ENCODE measurements at places on chromosomes 6 and 20.

- no peak for DNase-seq
These were observed 68.5 kb downstream of the THEMIS start for GRCh38 chr6:127832381-127832780.

GRCh38 chr20:23346002-23346401 is 4.6 kb upstream of the NXT1 start:
- no peak for DNase-seq

- no peak for DNase-seq
These were observed 34.0 kb downstream of the NUDT3 start for GRCh38 chr6:34358389-34358905.

GRCh38 chr20:51583499-51583898 is 41.0 kb upstream of the NFATC2 start:
- no peak for DNase-seq

DNA sequence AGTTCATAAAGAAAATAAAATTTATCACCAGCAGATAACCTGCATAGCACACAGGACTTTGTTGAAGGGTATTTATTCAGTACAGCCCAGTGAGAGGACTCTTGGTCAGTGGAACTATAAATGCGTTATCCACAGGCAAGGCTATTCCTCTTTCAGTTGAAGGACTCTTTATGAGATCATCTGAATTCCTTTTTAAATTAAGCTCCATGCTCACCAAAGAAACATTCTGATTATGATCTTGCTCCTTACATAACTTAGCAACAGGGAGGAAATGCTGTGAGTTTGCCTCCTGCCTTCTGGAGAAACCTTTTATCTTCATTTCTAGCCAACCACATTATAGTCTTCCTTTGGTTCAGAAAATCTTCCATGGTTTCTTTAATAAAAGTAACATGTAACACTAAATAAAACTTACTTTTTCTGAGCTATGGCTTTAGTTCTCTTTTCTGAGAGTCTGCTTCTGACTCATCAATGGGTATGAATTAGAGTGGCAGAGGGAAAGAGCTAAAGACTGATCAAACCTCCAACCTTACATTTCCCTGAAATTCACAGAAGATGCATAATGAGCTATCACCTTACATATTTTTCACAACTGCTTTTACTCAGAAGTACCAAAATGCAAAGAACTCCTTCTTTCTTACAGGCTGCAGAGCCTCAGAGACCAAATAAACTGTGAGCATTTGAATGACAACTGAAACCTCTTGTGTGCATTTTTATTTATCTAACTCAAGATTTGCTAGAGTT is 267.2 kb downstream of the ADGRG6 start:
- DNase-seq = no peak

DNA sequence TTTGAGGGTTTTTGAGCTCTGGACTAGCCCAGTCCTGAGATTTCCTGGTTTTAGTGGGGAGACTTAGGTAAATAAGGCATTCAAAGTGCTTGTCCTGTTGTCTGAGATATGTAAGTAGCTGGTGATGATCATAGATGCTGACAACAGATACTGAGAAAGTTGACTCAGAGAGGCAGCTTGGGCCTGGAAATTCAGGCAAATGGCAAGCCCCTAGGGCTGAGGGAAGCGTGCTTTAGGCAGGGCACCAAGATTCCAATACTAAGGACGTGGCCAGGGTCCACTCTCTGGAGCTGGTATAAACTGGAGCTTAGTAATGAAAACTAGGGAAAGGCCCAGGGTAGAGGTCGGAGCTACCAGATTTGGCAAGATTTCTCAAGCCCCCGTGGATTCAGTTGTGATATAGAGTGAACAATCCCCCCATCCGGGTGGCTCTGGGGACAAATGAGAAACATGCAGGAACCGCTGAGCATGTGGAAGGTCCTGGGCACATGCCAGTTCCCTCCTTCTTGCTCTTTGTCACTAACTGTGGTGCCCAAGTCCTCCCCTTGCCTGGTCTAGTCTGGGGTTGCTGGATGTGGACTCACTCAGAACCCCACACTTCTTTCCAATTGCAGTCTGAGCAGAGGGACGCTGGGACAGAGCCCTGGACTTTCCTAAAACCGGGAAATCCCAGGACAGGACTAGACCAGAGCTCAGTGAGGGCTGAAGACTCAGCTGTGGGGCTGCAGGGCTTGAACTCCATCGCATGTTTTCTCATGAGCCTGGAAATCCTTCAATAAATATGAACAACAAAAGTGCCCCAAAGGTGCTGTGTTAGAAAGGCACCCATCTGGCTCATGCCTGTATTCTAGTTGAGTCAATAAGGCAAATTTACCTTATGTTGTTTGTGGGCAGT is 10.3 kb downstream of the SLC22A3 start:
- DNase-seq = no peak

GRCh38 chr6:154070657-154071056 is 31.6 kb downstream of the OPRM1 start:
- no peak for DNase-seq

GRCh38 chr6:157225575-157225995 is 97.7 kb downstream of the TMEM242 start:
- no peak for DNase-seq

DNA sequence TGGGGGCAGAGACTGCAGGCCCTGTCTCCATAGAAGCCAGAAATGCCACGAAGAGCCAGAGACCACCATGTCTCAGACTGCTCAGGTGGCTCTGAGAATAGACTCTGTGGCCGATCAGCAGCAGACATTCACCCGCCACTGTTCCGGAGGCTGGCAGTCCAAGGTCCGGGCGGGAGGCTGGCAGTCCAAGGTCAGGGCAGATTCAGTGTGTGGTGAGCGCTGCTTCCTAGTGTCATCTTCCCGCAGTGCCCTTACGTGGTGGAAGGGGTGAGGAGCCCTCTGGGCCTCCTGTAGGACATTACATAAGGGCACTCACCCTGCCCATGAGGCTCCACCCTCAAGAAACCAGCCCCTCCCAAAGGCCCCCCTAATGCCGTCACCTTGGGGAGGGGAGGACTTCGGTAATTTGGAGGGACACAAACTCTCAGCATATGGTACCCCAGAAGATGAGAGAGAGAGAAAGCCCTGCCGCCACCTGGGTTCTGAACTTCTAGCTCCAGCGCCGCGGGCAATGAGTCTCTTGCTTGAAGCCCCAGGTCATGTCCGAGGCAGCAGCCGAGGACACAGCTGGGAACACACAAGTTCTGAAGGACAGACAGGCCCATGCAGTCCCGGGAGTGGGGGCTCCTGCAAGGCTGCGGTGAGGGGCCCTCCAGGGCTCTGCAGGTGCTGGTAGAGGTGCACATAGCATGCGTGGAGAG is 36.4 kb downstream of the DACT2 start:
- DNase-seq = no peak

- DNase-seq = no peak
These were observed 88.7 kb downstream of the ZHX3 start for GRCh38 chr20:41228858-41229257.

DNA sequence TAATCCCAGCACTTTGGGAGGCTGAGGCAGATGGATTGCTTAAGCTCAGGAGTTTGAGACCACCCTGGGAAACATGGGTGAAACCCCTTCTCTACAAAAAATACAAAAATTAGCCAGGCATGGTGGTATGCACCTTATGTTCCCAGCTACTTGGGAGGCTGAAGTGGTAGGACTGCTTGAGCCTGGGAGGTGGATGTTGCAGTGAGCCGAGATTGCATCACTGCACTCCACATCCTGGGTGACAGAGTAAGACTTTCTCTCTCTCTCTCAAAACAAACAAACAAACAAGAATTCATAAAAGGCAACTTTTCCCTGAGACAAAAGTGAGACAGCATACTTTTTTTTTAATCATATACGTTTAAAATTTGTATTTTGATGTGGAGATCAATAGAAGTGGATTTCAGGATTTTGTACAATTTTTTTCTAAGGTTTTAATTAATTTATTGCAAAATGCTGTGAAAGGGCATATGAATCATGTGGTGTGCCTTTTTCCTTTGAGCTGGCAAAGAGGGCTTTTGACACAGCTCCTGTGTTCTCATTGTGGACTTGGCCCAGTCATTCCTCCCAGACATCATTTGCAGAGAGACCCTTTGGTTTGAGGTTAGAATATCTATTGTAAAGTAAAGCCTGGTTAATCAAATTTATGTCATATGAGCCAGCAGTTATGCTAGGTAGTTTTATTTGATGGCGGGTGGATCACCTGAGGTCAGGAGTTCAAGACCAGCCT is 77.1 kb downstream of the TULP4 start:
- no peak for DNase-seq

DNA sequence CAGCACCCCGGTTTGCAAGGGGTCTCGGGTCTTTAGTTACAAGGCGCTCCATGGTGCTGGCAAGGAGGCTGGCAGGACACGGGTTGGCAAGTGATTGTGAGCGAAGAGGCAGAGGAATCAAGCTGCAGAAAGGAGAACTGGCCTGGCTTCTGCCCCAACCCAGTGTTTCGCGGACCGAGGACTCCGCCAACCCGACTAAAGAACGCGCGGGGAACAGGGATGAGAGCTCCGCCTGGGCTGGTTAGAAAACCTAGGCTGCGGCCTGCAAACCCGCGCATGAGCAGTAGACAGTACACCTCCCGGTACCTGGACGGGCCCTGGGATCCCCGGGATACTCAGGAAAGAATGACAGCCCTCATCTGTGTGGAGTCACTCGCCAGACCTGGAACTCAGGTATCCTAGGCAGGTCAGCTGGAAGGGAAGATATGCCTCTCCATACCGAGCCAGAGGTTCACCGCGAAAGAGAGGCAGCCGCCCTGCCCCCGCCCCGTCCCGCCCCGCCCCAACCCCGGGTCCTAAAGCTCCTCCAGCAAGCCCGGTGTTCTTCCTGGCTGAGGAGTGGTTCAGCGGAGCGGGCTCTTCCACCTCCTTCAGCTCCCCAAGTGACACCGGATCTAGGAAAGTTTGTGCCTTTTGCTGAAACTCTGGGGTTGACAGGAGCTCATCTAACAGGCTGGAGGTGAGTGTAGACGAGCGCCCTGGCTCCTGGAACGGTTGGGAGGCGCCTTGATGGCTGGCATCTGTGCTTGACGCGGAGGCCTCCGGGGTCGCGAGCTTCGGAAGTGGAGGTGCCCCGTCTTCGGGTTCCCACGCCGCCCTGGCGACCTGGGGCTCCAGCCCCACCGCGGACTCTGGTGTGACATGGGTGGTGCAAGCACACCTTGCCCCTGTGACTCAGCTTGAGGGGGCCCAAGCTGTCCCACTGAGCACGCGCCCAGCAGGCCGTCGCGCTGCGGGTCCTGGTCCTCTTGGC is 1847.3 kb upstream of the DEFB115 start:
- DNase-seq = no peak

GRCh38 chr6:35669451-35670045 is 19.2 kb downstream of the FKBP5 start:
- no peak for DNase-seq

DNA sequence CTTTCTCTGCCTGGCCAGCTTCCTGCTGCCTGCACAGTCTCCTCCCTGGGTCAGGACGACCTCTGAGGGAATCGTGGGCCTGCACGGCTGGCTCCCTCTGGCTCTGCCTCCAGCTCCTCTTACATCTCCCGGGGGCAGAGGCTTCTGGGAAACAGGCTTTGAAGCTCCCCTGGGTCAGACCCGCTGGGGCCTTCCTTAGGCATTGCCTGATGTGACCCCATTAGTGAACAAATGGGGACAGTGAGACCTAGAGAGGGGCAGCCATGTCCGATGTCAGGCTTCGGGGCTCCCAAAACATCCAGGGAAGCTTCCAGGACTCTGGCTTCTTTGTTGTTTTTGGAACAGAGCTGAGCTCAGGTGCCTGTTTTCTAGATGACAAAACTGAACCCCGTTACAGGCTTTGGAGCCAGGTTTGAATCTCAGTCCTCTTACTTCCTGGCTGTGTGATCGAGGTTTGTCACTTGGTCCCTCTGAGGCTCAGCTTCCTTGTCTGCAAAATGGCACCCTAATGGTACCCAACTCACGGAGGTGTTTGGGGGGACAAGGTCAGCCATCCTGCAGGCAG is 94.3 kb downstream of the CEBPB start:
- DNase-seq = no peak

DNA sequence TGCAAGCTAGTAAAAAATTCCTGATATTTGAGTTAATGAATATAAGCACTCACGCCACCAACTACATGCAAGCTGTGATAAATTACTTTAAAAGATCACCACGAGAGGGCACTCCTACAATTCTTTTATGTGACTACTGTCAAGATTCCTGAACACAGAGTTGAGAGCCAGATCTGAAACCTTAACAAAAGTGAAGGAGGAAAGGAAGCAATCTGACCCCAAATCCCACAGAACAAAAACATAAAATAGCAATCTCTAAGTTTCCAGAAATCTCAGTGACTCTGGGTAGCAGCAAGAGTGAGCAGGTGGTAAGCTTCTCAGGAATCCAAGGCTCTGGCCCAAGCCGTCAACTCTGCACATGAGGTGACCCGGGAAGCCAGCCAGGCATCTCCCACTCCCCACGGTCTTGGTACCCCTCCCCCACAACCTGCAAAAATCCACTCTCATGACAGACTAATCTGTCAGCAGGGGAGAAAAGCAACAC is 55.1 kb downstream of the STAU1 start:
- DNase-seq = no peak

DNA sequence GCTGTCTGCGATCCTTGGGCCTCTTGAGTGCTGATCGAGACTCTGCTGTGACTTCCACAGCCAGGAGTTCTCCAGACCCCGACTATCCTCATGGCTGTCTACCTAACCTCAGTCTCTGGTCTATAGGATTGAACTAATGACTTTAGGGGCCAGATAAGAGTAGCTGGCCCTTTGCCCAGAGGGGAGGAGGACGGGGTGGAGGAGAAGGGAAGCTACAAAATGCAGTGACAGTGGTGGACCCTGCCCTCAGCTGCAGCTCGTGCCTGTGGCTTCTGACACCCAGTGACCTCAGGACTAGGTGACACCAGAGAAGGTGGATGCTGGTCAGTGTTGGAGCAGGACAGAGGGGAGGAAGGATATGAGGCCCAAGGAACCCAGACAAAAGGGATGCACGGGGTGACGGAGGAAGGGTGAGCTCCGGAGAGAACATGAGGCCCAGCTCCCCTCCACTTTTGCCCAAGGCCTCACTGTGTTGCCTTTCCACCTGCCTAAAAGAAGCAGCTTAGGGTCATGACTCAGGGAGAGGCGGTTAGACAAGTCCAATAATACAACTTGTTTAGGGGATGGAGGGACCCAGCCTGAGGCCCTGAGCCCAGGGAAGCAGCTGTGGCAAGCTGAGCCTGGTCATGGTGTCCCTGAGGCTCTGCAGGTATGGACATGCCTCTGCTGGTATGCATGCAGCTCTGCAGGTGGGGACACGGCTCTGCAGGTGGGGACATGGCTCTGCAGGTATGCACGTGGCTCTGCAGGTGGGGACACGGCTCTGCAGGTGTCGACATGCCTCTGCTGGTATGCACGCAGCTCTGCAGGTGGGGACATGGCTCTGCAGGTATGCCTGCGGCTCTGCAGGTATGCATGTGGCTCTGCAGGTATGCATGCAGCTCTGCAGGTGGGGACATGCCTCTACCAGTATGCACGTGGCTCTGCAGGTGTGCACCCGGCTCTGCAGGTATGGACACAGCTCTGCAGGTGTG is 67.7 kb downstream of the SYNJ2 start:
- DNase-seq = no peak

GRCh38 chr6:71088166-71088565 is 131.3 kb upstream of the B3GAT2 start:
- DNase-seq = no peak

Data from T-helper 2 cell treated with Interferon-gamma antibody and Interleukin-4, amounts not matched to agents 5 μg/mL and 100 μg/mL, for 36 hours (primary cell).